ENCODE measurements at places on chromosomes 16 and 17. TPM values are rescaled to one million over a fixed set of nuclear protein-coding genes. Genes with fewer than 3 reads are reported as not detected.

- no peak for DNase-seq
Observed at GRCh38 chr16:49411121-49411970, 37.7 kb downstream of the C16orf78 start.

Gene SNAI3
- polyA plus RNA-seq, result 1.4 TPM

Gene TEX14
- 1.3 TPM for polyA plus RNA-seq

Gene NPIPB8
- polyA plus RNA-seq, result 2.3 TPM

Gene DOC2A
- 2.9 TPM for polyA plus RNA-seq

Gene PYY
- 0.30 TPM for polyA plus RNA-seq

GRCh38 chr16:66932076-66932475 lies 2.1 kb downstream of the CIAO2B start:
- DNase-seq, result no peak

Gene MILR1
- 2.9 TPM for polyA plus RNA-seq

Gene CA7
- 0.73 TPM for polyA plus RNA-seq

Gene MFAP4
- polyA plus RNA-seq, result 259 TPM

GRCh38 chr16:68798398-68798797 lies 44.9 kb upstream of the TANGO6 start:
- no peak for DNase-seq

GRCh38 chr17:81249223-81250040 lies 10.3 kb downstream of the NDUFAF8 start:
- DNase-seq, result no peak

Gene CDRT15L2
- polyA plus RNA-seq, result not detected

GRCh38 chr17:4130715-4131114 lies 12.1 kb downstream of the ZZEF1 start:
- DNase-seq, result no peak

Gene WNK4
- 13.8 TPM for polyA plus RNA-seq

DNA sequence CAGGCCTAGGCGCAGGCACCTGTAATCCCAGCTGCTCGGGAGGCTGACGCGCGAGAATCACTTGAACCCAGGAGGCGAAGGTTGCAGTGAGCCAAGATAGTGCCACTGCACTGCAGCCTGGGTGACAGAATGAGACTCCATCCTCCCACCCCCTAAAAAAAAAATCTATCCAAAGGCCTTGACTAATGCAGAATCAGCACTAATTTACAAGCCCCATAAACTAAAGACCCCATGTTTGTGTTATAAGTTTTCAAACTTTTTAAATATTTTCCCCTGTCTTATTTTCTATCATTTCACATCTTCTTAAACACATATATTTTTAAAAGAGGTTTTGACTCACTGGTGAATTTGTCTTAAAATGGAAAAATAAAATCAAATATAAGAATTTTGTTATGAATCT lies 713.1 kb downstream of the WWOX start:
- no peak for DNase-seq

- no peak for DNase-seq
Observed at GRCh38 chr16:24282141-24282540, 26.0 kb downstream of the CACNG3 start.

DNA sequence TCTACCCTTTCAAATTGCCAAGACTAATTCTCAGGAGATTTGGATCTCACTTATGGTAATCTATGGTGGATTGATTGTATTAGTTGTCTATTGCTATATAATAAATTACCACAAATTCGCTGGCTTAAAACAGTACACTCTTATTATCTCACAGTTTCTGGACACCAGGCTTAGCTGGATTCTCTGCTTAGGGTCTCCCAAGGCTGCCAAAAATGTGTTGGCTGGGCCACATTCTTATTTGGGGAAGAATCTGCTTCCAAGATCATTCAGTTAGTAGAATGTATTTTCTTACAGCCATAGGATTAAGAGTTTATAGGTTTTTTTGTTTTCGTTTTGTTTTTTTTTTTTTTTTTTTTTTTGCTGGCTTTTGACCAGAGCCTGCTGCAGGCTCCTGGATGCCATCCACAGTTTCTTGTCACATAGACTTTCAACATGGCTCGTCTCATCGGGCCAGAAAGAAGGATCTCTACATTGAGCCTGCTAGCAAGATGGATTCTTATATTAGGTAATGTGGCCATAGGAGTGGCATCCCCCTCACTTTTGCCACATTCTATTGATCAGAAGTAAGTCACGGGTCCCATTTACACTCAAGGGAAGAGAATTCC lies 415.3 kb downstream of the KIF2B start:
- no peak for DNase-seq

DNA sequence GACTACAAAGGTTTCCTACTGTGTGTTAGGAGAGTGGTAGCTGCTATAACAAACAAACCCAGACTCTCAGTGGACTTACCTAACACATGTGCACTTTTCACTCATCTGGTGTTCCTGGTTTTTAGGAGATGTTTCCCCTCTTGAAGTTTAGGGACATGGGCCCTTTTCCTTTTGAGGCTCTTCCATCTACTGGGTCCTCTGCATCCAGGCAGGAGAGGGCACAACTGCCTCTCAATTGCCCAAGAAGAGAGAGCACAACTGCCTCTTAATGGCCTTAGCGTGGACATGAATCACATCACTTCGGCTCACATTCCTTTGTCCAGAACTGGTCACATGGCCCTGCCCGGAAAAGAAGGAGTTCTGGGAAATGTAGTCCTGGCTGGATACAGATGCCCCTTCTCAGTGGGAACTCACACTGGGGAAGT lies 9.8 kb upstream of the TNRC6C start:
- no peak for DNase-seq

Gene HS3ST3A1
- 3.6 TPM for polyA plus RNA-seq

Gene LRRC37A
- polyA plus RNA-seq, result 4.4 TPM

Gene CACNA1G
- 6.3 TPM for polyA plus RNA-seq

GRCh38 chr17:36627101-36627500 lies 25.7 kb downstream of the MRM1 start:
- DNase-seq, result no peak

Gene RNFT1
- 18.0 TPM for polyA plus RNA-seq

Data from renal pelvis (tissue), 12 donors.